ENCODE measurements at places on chromosomes 5 and 9.

DNA sequence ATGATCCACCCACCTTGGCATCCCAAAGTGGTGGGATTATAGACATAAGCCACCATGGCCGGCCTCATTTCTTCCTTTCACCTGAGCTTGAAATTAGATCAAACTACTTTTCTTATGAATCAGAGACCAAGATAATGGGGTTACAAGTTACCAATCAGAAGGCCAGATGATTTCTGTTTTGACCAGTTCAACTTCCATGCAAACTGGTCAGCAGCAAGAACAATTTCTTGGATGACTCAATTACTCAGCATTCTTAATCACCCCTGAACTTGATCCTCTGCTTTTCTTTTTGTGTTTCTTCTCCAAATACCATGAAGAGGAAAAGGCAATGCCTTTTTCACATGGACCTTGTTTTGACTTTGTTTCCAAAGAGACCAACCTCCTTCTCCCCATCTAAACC, 10.0 kb upstream of the PLIN2 start:
- no peak for DNase-seq

GRCh38 chr9:122333169-122333808, 37.5 kb upstream of the PTGS1 start:
- DNase-seq, result no peak

DNA sequence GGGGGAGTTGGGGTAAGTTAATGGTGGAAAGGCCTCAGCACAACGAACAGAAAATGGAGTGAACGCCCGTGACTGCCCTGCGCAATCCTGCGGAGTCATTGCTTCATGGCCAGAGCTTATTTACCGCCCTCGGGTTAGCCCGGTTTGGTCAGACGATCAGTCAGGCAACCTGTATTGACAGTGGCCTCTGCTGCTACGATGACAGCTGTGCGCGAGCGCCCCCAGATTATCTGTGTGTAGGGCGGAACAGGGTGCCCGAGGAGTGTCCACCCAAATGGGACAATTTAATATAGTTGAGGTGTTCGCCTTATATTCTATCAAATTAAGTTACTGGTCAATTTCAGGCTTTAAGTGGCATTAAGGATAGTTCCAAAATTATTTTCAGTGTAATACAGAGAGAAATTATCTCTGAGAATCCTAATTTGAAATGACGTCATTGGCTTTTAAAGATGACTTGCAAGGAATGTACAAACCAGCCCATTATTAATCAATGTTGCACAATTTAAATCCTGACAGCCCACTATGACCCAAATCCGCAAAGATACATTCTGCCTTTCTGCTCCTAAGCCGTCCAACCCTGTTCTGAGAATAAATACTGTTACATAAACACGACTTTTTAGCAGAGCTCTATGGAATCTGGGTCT, 879 bp upstream of the UBQLN1 start:
- DNase-seq, result peak; percentile 70

DNA sequence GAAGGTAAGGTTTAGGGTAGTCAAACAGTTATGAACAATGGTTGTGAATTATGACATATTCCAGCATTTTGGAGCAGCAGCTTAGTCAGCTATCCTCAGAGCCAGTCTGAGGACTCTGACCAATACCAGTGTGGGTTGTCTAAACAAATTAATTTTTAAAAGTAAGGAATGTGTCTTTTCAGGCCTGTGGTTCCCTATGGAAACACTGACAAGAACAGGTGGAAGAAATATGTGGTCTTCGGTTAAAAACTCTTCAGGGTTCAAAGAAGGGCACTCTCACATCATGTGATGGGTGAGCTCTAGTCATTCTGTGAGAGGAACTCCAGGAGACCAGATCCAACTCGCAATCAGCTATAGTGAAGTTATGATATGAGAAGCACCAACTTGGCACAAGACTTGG, 33.5 kb upstream of the ALDOB start:
- DNase-seq, result no peak

- no peak for DNase-seq
Measured at GRCh38 chr5:142934051-142934762, 164.0 kb downstream of the ARHGAP26 start.

Measured in right cardiac atrium (tissue), 5 donors.